Lung microvascular endothelial cell (primary cell): ENCODE measurements at places on chromosomes 1 and 21.

DNA sequence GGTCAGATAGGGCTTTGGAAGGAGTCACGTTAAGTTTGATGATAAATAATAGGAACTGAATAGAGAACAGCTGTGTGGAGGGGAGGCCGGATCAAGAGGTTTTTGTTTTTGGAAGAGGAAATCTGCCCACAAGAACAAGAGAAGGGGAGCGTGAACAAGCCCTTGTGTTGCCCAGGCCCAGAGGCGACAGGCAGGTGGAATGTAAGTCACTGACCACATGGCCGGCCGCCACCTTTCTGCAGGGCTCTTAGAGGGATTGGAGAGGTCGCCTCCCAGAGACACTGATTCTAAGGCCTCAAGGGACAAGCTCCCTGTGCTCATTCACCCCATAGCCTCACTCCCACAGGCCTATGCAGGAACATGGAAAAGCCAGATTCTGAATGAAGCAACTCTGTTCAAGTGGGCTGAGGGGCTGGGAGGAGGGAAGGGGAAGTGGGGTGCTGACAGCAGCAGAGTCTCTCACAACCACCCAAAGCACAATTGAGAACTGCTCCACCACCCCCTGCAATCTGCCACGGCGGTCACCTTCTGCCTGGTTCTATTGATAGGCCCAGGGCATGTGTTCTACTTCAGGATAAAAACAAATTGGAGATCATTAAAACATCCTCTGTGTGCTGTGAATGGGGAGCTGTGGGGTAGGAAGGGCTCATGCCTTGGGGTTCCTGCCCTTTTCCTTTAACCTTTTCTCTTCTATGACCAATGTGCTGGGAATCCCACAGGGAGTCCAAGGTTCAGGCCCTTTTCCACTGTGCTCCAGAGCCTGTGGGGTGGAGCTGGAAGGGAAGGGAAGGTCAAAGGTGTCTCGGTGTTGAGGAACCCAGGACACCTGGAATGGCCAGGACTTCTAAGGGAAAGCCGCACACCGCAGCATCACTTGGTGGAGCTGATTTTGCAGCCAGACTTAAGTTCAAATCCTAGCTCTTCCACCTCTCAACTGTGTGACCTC is 63.3 kb upstream of the PARP1 start:
- DNase-seq = no peak

GRCh38 chr1:24202987-24203386 is 15.9 kb upstream of the IFNLR1 start:
- no peak for DNase-seq

GRCh38 chr1:28370239-28371009 is 884 bp downstream of the PHACTR4 start:
- DNase-seq = peak; percentile 48

DNA sequence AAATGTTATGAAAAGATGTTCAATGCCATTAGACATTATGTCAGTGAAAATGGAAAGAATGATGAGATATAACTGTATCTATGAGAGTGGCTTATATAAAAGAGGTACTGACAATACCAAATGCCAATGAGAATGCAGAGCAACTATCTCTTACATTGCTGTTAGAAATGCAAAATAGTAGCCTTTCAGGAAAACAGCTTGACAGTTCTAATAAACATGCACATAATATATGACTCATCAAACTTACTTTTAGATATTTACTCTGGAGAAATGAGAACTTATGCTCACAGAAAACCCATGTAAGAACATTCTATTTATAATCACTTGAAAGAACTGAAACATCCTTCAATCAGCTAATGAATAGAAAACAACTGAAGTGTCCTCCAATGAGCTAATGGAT is 996.7 kb upstream of the ADGRL4 start:
- no peak for DNase-seq

DNA sequence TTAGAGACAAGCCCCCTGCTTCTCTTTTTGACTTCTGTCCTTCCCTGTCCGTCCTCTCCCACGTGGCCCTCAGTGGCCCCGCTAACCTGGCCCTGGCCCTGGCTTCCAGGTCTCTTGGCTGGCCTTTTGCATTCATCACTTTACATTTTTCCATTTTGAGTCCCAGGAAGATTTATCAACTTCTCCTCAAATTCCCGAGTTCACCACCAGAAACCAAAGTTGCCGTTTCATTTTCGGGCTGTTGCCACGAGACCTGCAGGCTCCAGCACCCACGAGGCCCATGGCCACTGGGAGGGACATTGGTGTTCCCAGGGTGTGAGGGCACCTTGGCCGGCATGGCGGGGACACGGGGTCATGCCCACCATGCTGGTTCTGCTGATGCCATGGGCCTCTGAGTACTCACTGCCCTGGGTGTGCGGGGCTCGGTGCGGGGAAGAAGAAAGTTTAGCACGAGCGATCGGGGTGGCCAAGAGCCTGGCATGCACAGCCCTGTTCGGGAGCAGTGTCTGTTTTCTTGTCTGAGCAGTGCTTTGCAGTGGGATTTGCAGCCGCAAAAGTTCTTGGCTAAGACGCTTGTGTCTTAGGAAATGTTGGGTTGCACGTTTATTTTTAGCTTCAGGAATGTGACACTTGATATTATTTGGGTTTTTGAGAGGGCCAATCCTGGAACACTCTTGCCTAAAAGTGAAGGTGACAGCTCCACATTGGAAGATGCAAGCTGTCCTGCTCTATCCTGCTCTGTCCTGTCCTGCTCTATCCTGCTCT is 40.4 kb upstream of the ADARB1 start:
- no peak for DNase-seq

DNA sequence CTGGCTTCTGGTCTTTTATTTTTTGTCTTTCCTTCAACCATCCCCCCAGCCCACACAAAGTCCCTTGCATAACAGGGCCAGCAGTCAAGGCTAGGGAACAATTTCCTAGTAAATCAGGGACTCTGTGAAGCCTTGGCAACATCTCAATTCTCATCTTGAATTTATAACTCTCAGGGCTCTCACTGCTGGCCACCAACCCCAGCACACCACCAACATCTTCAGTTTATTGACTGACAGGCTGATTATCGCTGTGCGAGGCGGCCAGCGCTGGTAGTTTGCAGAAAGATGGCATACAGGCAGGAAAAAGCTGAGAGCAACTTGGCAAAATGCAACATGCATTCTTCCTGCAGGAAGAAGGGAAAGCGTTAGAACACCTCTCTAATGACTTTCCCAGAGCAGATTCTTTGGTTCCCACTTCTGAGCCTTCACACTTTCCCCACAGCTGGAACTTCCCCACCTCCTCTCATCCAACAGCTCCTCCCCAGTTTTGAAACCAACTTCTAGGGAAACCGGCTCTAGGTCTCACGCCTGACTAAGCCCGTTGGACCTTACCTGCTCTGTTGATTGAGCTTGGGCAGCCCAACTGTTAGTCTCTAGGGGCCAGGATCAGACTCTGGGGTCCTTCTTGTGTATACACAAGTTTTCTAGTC is 26.3 kb upstream of the CSF1 start:
- DNase-seq = no peak

DNA sequence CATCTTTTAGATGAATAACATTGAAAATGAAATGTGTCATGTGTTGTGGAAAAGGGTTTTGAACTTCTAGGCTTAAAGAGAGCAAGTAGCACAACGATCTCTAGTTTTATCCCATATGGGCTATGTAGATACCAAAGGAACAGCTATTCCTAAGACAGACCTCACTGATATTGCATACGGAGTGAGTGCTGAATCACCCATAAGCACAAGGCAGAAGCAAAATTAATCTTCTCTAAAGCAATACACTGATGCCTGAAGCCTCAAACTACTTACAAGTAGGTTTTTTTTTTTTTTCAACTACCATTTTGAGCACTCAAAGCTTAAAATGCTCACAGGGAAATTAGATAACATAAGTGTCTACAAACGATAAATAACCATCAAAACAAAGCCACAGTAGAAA is 5.0 kb upstream of the KMO start:
- no peak for DNase-seq

GRCh38 chr21:26795866-26796329 is 49.3 kb downstream of the ADAMTS1 start:
- peak; percentile 1 for DNase-seq

DNA sequence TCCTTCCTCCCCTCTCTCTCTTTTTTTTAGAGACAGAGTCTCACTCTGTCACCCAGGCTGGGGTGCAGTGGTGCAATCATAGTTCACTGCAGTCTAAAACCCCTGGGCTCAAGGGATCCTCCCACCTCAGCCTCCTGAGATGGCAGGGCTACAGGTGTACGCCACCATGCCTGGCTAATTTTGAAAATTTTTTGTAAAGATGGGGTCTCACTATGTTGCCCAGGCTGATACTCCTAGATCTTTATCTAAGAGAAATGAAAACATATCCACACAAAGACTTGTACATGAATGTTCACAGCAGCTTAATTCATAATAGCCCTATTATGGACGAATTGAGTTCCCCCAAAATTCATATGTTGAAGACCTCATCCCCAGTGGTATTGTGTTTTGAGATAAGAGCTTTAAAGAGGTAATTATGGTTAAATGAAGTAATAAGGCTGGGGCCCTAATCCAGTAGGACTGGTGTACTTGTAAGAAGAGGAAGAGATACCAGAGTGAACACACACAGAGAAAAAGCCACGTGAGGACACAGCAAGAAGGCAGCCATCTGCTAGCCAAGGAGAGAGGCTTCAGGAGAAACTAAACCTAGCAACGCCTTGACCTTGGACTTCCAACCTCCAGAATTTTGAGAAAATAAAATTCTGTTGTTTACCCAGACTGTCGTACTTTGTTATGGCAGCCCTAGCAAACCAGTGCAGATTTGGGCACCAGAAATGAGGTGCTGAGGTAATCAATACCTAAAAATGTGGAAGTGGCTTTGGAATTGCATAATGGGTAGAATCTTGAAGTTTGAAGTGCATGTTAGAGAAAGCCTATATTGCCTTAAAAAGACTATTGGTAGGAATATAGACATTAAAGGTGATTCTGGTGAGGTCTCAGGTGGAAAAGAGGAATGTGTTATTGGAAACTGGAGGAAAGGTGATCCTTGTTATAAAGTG is 13.2 kb downstream of the IFNLR1 start:
- DNase-seq = no peak

GRCh38 chr21:36511484-36512220 is 31.7 kb upstream of the CLDN14 start:
- DNase-seq = peak; percentile 79

DNA sequence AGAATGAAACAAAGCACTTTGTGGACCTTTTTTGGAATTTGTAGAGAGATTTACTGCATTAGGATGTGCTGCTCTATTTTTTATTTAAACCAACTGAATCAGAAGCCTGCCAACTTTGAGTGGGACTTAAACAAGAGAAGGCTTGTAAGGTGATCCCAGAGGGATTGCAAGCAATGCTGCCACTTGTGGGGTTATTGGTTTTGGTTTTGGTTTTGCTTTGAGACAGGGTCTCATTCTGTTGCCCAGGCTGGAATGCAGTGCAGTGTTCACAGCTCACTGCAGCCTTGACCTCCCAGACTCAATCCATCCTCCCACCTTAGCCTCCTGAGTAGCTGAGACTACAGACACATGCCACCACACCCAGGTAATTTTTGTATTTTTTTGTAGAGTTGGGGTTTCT is 32.2 kb upstream of the GNG5 start:
- no peak for DNase-seq

DNA sequence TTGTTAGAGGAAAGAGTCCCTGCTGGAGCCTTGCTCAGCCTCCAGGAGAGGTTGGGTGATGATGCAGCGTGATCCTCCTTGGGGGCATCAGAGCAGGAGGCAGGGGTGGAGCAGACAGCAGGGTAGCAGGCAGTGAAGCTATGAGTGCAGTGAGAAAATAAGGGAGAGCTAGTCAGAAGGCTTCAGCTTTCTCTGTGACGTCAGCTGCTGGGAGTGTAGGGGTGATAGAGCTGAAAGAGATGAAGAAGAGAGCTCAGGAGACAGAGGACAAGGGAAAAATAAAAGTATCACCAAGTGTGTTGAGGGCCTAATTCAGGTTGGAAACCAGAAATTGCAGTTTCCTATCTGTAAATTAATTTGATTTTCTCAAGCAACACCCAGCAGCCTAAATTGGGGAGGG is 2.2 kb upstream of the ADAM30 start:
- DNase-seq = no peak

DNA sequence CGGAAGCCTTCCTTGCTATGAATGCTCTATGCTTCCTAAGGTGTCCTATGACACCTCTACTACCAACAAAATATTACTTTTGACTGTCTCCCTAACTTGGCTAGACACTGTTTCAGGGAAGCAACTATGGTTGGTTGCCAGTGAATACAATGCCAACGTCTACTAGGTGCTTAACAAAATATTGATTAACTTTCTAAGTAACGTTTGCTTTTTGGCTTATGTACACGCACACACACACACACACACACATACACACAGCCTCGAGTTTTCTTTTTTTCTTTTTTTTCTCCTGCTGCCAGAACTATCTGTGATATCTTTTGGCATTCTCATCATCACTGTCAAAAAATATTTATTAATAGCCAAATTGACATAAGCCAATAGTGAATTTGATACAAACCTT is 864.0 kb downstream of the PLA2G4A start:
- DNase-seq = no peak

GRCh38 chr1:6025269-6026094 is 20.2 kb upstream of the KCNAB2 start:
- no peak for DNase-seq

- DNase-seq = no peak
Observed at GRCh38 chr1:64967381-64967780, 1.0 kb upstream of the JAK1 start.

DNA sequence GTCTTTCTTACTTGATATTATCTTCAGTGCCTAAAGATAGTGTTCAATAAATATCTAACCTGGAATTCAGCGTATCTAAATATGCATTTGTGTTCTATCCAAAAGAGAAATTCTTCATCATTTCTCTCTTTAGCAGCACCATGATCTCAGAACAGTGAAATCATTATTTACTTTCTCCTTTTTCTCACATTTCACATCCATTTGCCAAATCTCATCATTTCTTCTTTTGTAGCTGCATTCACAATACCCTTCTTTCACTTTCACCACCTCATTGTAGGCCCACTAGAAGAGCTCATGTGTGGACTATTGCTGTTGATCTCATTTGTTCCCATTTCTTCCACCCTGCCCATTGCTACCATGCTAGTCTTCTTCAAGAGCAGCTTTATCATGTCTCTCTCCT is 178.0 kb downstream of the PHTF1 start:
- DNase-seq = no peak

GRCh38 chr1:234503193-234504050 is 24.4 kb upstream of the TARBP1 start:
- DNase-seq = no peak

DNA sequence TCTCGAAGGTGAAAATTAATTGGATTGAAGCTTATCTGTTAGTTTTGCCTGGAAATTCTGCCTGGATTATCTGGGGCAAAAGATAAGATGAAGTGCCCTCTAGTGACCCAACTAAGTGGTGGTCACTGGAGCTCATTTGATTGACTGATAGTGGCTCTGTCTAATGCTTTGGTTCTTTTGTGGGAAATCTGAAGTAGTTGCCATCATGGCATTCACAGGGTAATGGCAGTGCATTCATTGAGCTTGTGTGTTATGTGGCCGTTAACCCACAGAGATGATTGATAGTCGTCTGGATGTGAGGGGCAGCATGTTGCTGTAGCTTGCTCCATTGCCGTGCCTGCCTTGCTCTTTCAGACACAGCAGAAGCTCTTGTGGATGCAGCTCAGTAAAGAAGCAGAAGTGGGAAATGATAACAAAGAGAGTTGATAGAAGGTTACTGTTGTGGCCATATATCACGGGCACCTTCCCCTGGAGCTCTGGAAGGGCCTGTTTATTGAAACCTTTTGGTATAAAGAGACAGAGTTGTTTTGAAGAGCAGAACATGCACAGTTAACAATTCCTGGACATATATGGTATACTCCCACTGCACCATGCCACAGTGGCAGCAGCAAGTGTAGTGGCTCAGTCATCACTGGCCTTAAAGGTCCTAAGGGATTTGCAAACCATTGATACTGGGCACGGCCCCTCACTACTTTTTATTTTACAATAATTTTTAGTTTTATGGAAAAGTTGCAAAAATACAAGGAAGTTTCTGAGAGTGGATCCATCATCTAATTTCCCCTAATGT is 42.0 kb downstream of the CXADR start:
- peak; percentile 36 for DNase-seq
